Omental fat pad (tissue), 4 donors: ENCODE measurements at places on chromosomes 1 and 21.

- no peak for DNase-seq
Measured at GRCh38 chr1:15412175-15412800, 2.6 kb downstream of the EFHD2 start.

- DNase-seq = no peak
Measured at GRCh38 chr1:6358757-6359201, 34.8 kb downstream of the ACOT7 start.

- DNase-seq = no peak
Measured at GRCh38 chr1:221865808-221866207, 123.9 kb upstream of the DUSP10 start.

DNA sequence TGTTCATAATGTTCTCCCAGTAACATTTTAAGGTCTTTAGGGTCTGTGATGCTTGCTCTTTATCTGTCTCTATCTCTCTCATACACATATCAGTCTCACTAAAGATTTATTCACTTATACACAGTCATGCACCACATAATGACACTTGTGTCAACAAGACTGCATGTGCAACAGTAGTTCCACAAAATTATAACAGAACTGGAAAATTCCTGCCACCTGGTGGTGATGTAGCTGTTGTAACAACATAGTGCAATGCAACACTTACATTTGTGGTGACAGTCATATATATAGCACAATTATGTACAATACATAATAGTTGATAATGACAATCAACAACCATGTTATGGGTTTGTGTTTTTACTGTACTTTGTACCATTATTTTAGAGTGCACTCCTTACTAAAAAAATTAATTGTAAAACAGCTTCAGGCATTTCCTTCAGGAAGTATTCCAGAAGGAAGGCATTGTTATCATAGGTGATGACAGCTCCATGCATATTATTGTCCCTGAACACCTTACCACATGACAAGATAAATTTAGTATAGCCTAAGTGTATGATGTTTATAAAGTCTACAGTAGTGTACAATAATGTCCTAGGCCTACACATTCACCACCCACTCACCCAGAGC, 8.1 kb downstream of the TDRD5 start:
- no peak for DNase-seq

GRCh38 chr1:117210831-117211261, at the start of gene VTCN1:
Gene VTCN1 (minus strand): TSS chr1:117210927. CDS start chr1:117210855, 72 bp downstream.
- DNase-seq = no peak

DNA sequence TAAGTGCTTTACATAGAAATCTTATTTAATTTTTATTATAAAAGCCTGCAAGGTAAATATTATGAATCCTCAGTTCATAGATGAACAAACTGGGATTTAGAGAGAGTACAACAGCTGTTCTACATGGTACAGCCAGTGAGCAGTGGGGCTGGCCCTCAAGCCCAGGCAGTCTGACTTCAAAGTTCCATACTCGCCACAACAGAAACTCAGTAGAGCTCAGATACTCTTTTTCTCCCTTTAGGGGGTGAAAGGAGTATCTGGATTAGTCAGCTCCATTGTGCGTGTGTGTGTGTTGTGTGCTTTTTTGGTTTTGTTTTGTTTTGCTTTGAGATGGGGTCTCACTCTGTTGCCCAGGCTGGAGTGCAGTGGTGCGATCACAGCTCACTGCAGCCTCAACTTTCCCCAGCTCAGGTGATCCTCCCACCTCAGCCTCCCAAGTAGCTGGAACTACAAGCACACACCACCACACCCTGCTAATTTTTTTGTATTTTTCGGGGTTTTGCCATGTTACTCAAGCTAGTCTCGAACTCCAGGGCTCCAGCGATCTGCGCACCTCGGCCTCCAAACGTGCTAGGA, 378.5 kb downstream of the SMYD3 start:
- DNase-seq = no peak

DNA sequence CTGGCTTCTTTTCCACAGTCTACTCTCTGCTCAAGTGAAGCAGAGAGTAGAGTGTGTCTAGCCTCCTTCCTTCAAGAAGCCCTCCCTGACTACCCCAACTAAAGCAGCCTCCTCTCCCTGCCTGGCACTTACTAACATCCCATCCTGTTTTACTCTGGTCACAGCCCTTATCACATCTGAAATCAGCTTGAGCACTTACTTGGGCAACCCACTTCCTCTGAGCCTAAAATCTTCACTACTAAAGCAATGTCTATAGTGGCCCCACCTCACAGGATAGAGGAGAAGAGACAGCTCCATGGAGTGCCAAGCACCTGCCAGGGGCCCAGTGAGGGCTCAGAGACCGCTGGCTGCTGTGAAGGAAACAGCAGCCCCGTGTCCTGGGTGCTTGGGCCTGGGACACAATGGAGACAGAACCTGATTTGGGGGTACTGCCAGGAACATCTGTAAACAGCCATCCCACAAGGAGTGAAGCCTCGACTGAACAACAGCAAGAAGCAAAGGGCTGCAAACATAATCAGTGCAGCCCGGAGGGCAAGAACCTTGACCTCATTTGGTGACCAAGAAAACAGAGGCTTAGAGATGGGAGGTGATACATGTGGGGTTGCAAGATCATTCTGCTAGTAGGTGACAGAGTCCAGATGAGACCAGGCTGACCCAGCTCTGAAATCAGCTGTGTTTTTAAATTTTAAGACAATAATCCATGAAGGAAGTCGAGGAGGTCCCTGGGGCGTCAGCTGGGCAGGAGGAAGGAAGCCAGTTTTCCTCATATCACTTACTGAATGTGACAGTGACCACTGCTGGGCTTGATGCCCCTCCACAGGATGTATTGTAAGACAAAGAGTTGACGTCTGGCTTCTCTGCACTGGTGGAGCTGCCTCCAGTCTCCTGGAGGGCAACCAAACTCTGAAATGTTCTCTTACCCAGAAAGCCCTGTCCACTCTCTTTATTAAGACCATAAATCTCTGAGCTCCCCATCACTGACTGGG, 710.6 kb downstream of the MATN1 start:
- no peak for DNase-seq

GRCh38 chr1:202105571-202106339, 17.0 kb upstream of the GPR37L1 start:
- DNase-seq = no peak

- no peak for DNase-seq
Measured at GRCh38 chr1:22428672-22429071, 23.0 kb upstream of the ZBTB40 start.
